Activated CD8-positive, alpha-beta memory T cell treated with anti-CD3 and anti-CD28 coated beads for 1 hour (primary cell): ENCODE measurements at places on chromosomes 16 and 17.

DNA sequence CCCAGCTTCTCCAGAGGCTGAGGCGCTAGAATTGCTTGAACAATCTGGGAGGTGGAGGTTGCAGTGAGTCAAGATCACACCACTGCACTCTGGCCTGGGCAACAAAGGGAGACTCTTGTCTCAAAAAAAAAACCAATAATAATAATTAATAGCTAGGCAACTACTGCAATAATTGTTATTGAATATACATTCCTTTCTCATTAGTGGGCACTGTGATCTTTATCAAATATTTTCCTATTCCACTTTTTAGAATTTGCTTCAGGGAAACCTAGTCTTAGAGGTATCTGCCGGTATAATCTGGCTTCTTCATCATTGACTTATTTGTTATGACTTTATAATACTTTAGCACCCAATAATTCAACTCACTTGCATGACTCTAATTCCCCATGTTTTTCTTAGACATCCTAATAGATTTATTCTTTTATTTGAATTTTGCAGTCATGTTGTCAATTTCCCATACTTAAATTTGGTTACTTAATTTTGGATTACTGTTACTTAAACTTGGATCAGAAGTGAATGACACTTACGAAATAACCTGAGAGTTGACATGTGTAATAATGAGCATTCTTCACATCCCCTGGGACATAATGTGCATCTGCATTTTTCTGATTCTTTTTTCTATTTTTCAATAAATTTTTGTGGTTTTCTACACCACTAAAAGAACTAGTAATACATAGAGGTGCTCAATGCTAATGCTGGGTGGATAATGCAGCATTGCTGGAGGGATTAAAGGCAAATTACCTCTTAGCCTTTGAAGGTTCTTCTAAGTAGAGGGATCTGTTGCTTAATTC lies 25.0 kb upstream of the KCNJ16 start:
- no peak for DNase-seq

GRCh38 chr17:49861150-49861884 lies 13.4 kb upstream of the TAC4 start:
- peak; percentile 23 for DNase-seq

- no peak for DNase-seq
These were observed 7.7 kb downstream of the CDH5 start for GRCh38 chr16:66374176-66374575.

DNA sequence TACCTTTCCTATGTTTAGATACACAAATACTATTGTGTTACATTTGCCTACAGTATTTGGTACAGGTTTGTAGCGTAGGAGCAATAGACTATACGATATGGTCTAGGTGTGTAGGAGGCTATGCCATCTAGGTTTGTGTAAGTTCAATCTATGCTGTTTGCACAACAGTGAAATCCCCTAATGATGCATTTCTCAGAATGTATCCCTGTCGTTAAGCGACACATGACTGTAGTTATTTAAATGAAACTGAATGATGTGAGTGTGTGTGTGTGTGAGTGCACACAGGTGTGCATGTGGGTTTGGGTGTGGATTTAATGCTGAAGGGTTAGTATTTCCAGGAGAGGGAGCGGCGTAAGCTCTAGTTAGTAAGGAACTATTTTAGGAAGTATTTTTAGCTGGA lies 34.6 kb upstream of the SMIM36 start:
- no peak for DNase-seq

DNA sequence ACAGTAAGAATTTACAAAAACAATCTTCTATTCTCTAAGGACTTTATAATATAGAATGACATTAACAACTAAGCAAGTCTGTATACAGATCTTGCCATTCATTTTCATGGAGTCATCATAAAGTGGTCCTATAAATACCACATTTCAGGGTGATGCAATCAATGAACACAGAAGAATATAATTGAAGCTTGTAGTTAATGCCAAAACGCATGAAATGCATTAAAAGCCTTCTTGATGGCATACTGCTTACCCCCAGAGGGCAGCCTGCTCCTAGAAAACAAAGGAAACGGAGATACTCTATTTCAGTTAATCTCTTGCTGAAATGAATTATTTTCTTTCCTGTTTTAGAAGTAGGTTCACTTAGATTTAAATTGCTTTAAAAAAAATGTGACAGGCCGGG lies 45.2 kb upstream of the STAC2 start:
- DNase-seq = no peak

DNA sequence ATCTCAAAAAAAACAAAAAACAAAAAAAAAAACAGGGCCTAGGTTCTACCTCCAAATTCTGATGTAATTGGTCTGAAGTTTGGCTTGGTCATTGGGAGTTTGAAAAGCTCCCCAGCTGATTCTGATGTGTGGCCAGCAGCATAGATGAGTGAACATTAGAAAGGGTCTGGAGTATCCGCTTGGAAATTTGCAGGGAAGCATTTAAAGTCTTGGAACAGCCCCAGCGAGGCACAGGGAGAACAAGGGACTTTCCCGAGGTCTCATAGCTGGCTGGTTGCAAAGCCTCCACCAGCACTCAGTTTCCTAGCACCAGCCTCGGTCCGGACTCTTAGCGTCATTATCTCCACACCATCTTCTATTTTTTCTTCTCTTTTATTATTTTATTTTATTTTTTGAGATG lies 70.8 kb downstream of the RAB11FIP4 start:
- no peak for DNase-seq

GRCh38 chr16:4260360-4260759 lies 12.5 kb downstream of the TFAP4 start:
- no peak for DNase-seq

DNA sequence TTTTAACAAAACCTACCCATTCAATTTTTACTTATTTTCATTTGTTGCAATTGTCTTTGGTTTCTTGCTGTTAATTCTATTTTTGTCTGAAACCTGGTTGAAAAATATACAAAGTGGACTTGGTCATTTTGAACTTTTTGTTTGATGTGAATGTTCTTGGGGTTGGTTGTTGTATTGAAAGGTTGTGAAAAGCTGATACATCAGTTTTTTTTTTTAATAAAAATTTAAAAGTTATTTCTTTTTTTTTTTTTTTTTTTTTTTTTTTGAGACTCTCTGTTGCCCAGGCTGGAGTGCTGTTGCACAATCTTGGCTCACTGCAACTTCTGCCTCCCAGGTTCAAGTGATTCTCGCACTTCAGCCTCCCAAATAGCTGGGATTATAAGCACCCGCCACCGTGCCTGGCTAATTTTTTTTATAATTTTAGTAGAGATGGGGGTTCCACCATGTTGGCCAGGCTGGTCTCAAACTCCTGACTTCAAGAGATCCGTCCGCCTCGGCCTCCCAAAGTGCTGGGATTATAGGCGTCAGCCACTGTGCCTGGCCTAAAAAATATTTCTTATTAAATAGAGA lies 28.9 kb downstream of the WIPF2 start:
- no peak for DNase-seq

GRCh38 chr16:59356709-59357108 lies 622.6 kb upstream of the GOT2 start:
- DNase-seq = no peak

DNA sequence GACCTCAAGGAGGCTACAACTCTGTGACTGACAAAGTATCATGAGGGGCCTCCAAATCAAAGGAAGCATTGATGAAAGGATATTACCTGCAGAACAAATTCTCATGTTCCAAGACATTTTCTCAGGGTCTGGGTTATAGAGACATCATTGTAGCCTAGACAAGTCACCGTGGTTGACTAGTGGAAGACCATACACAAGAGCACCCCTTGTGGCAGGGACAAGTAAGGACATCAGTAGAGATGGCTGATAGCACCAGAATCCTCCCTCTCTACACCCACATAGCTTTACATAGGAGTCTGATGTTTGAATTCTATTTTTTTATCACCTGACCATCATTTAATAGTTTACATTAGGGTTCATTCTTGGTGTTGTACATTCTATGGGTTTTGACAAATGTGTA lies 32.5 kb upstream of the CDH8 start:
- no peak for DNase-seq

- no peak for DNase-seq
These were observed 5.9 kb downstream of the PAM16 start for GRCh38 chr16:4344983-4345835.

- no peak for DNase-seq
These were observed 101.3 kb upstream of the CHMP6 start for GRCh38 chr17:80890196-80890920.

GRCh38 chr17:64998436-64999190 lies 57.9 kb downstream of the GNA13 start:
- DNase-seq = no peak

GRCh38 chr16:82761858-82762257 lies 135.1 kb downstream of the CDH13 start:
- no peak for DNase-seq

DNA sequence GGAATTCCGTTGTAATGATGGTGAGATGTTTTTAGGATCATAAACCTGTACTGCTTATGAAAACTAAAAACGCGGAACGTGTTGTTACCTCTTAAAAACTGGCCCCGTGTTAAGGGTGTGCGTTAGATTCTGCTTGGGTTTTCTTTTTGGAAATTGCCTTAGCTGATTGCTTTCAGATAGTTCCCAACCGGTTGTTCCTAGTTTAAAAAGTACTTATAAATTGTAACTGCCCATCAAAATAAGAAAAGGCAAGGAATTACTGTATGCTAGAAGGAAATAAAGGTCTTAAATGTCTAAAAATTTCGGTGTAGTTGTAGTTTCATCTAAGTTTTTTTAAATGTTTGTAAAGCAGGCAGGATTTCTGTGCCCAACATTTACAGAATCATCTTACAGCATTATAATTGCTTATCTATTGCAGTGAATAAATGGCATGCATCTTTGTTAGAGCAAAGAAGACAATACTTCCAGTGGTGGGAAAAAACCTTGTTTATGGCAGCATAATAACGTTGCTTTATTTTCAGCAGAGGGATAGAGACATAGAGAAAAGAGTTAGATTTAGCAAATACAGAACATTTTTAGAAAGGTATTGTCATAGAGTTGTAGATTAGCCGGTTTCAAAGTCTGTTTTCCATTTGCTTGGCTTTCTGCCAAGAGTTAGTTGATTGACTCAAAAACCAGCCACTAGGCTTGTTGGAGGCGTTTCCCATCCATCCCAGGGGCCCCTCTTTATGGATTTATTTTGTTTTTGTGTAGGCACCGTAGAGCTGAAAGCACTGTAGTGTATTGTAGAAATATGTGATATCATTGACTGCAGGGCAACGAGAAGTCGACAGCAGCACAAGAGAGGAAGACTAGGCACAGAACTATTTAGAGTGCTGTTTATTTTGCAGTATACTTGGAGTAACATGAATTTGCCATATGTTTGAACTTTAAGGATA lies 1.7 kb downstream of the PPM1D start:
- no peak for DNase-seq

GRCh38 chr16:85573045-85573695 lies 40.0 kb upstream of the GSE1 start:
- DNase-seq = no peak

- no peak for DNase-seq
These were observed 16.2 kb upstream of the RMI2 start for GRCh38 chr16:11329071-11329491.

- no peak for DNase-seq
These were observed 68.7 kb downstream of the RAI1 start for GRCh38 chr17:17749921-17750320.

- no peak for DNase-seq
These were observed 26.3 kb upstream of the CAPNS2 start for GRCh38 chr16:55540221-55540620.

- DNase-seq = no peak
These were observed 202.6 kb upstream of the MYOCD start for GRCh38 chr17:12463102-12463501.

GRCh38 chr17:14042411-14042810 lies 26.9 kb upstream of the COX10 start:
- DNase-seq = no peak

- no peak for DNase-seq
These were observed 5.9 kb upstream of the HOXB13 start for GRCh38 chr17:48734333-48735061.

- DNase-seq = no peak
These were observed 11.8 kb upstream of the PEMT start for GRCh38 chr17:17603178-17603894.

DNA sequence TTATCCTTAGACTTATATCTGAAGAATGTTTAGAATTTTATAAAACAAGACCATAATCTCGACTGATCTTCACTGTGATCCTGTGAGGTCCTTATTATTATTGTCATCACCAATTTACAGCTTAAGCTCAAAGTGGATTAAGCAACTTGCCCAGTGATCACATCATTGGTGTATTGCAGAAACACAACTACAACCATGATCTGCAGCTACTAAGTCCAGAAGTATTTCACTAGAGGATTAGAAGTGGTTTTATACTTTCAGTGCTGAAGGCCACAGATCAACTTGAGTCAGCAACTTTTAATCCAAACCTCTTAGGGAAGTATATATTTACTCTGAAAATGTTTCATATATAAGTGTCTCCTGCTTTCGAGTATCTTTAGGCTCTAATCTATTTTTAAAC lies 624.3 kb upstream of the SOX9 start:
- no peak for DNase-seq

- DNase-seq = no peak
These were observed 981 bp upstream of the UNC13D start for GRCh38 chr17:75845058-75845711.

DNA sequence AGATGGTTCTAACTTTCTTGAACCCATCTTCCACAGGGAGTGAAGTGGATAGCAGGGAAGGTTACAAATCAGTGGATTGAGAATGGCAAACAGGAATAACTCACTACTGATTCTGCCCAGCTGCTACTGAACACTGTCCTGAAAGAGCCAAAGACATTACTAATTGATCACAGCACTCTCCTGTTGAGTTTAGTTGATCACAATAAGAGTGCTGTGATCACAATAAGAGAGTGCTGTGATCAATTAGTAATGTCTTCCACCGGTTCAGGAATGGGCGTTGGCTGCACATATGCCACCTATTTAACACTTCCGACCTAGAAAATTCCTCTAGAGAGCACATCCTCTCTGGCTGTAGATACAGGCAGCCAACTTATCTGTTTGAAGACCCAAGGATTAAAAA lies 11.4 kb downstream of the CFAP97D1 start:
- no peak for DNase-seq

- no peak for DNase-seq
These were observed 11.3 kb upstream of the RBFOX3 start for GRCh38 chr17:79622122-79622601.

- DNase-seq = no peak
These were observed 8.8 kb upstream of the DNASE1 start for GRCh38 chr16:3645504-3646347.

DNA sequence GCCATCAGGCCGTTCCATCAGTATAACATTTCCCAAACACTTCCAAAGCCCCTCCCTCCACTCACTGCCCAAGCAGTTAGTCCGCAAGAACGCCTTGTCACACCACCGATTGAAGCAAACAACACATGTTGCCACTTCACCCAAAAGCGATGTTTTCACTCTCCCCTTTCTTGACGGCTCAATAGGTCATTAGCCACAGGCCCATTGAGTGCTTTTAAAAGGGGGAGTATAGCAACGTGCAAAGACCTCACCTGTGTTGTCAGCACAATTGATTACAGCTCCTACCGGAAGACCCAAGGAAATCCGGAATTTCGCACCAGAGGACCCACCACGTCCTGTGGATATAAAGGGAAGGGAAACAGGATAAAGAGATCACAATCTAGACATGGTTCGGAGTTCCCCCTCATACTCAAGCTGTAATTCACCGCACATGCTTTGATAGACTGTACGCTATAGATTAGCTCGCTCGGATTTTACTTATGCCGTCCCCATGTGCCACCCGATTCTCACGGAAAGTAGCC lies 690 bp downstream of the RPL23 start:
- no peak for DNase-seq
